ENCODE measurements at places on chromosomes 11 and 22.

DNA sequence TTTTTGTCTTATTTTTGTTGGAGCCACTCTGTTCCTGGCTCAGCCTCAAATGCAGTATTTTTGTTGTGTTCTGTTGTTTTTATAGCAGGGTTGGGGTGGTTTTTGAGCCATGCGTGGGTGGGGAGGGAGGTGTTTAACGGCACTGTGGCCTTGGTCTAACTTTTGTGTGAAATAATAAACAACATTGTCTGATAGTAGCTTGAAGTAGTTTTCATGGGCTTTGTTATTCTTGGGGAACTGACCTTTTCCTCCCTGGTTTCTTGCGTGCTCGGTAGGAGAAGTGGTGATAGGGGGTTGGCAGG, 6.0 kb upstream of the MCM5 start:
- DNase-seq: no peak

- no peak for DNase-seq
These were observed 54.2 kb upstream of the CSNK2A3 start for GRCh38 chr11:11407065-11407762.

DNA sequence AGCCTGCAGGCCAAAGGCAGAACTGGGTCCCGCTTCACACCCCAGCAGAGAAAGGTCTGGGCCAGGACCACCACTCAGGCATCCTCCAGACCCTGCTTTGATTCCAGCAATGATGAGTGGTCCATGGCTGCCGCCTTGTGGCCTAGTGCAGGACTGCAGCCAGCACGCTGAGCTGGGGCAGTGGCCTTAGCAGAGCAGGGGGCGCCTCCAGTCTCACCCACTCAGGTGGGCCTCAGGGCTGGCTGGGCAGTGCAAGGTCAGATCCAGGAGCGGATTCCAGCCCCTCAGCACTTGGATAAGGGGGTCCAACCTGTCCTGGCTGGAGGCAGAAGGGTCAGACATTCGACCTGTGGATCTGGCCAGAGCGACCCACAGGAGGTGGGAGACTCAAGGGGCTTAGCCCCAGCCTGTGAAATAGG, 9.6 kb upstream of the PDE2A start:
- DNase-seq: peak; percentile 80

- DNase-seq: no peak
These were observed 31.2 kb upstream of the SLC5A4 start for GRCh38 chr22:32286290-32286840.

DNA sequence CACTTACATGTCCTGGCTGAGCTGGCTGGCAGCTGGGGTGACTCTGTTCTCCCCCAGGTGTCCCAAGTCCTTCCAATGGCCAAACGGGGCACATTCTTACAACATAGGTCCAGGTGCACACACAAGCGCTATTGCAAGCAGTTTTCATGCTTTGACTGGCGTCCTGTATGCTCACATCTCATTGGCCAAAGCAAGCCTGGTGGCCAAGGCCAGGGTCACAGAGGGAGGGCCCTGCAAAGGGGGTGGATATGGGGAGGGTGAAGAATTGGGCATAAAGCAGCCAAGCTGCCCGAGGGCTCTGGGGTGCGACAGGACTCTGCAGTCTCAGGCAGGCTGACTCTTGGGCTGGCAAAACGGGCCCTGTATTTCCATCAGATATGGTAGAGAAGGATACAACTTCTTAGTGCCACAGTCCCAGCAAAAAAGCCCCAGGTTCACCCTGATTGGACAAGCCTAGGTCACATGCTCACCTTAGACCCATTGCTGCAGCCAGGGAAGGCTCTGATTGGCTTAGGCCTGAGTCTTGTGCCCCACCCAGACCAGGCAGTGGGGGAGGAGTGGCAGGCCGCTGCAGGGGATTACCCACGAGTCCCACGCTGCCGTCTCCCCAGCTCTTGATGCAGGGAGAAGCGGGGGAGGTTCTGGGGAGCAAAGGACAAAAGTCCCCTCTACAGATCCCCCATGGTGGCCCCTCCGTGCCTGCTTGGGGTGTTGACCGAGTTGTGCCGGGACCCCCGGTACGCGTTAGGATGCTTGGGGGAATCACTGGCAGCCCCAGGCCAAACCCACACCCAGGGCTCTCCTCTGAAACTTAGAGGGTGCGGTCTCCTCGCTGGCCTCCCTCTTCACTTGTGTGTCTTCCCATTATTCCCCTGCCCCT, 110.8 kb downstream of the ARHGAP8 start:
- DNase-seq: no peak

GRCh38 chr11:19436932-19437331, 196.2 kb upstream of the E2F8 start:
- DNase-seq: no peak

DNA sequence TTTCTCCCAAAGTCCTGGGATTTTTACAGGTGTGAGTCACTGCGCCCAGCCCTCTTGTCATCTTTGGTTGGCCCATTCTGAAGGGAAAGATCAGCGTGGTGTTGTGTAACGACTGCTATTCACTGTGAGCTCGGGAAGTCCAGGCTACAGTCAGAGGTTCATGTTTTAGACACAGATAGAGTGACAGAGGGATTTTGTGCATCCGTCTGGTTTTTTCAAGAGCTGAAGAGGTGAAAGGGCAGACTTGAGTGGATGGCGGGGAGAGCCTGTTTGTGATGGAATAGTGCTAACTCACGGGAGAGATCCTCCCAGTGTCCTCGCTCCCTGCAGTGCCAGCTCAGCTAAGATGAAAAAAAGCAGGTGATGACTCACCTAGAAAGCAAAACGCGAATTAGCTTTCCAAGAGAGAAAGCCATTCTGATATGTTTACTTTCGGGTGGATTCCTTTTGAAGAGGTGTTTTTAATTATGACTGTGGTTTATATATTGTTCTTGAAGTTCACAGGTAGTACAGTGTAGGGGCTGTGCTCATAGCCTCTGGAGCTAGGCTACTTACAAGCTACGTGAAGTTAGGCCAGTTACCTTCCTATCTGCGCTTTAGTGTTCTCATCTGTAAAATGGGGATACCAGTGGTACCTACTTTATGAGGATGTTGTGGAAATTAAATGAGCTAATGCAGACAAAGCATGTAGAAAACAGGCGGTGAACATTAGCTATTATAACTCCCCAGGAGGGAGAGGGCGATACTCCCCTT, 67.2 kb downstream of the C11orf91 start:
- DNase-seq: no peak

DNA sequence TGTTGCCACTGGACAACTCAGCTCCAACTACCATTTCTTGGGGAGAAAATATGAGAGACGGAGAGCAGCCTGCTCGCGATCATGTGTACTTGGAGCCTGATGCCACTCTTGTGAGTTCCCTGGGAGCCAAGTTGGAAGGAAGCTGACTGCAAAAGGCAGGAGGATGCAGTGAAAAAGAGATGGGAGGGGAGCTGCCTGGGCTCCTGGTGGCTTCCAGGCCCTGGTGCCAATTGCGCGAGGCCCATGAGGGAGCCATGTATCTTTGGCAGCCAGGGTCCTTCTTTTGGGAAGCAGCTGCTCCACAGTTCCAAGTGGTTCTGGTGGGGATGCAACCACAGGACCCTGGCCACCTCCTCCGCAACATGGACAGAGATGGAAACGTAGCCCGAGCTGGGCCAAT, 11.1 kb downstream of the C11orf91 start:
- DNase-seq: no peak

DNA sequence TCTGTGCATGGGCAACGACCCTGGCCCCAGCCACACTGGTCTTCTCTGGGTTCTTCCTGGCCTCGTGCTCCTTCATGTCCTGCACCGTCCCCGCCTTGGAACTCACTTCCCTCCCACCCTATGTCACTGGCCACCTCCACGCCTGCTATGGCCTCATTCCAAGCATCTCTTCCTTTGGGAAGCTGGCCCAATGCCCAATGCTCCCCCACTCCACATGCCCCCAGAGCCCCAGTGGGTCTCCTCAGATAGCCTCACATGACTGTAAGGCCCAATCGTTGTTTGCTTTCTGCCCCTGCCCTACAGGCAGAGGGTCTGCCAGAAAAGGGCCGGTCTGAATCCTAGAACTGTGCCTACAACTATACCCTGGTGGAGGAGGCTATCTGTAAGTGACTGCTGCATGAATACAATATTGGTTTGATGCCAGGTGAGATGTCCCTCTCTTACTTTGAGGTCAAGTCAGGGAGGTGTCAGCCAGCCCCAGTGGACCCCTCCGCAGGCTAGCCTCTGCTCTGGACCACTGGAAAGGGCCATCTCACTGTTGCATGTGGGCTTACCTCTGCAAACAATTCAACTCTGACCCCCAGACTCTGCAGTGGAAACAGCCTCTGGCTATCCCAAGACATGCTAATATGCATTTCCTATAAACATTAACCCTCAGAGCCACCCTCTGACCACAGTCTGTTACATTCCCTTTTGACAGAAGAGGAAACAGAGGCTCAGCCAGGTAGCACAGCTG, 2.1 kb upstream of the GNAZ start:
- peak; percentile 44 for DNase-seq

- no peak for DNase-seq
These were observed 123.5 kb upstream of the APOA1 start for GRCh38 chr11:116960930-116961329.

DNA sequence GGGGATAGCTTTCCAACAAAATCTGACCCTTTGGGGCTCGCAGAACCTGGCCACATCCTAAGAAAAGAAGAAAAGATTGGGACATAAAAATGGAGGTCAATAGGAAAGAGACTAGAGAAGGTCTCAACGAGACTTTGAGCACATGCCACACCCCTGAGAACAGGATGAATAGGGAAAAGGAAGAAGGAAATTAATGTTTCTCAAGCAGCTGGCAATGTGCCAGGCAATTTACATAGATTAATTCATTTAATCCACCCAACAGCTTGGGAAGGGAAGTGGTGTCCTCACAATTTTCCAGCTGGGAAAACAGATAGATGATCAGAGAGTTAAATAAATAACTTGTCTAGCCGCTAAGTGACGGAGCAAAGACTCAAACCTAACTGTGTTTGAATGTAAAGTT, 50.7 kb downstream of the PAMR1 start:
- no peak for DNase-seq

- no peak for DNase-seq
These were observed 10.7 kb upstream of the SESN3 start for GRCh38 chr11:95241681-95242081.

DNA sequence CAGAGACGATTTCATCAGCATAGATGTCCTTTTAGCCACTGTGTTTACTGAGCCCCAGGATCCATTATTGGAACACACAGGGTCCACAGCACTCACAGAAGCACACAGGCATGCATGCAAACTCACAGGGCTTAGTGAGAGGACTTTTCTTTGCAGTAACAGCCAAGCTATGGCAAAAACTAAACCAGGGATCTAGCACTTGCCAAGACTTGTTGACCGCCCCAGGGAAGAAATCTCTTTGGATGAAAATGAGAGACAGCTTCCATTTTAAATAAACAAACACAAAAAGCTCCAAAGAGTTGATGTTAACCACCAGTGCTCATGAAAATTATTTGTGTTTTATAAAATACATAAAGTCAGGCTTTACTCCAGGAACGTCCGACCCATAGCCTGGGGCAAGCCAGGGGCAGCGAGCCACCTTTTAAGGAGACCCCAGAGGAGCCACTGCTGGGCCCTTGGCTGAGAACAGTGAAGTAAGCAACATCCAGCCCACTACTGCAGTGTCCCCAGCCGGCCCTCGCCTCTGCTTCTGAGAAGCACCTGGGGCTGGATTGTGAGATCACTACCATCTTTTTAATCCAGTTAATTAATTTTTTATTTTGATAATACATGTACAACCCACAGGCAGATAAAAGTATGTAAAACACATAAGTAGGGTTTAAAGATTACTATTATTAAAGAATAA, 22.0 kb upstream of the TFIP11 start:
- DNase-seq: no peak

DNA sequence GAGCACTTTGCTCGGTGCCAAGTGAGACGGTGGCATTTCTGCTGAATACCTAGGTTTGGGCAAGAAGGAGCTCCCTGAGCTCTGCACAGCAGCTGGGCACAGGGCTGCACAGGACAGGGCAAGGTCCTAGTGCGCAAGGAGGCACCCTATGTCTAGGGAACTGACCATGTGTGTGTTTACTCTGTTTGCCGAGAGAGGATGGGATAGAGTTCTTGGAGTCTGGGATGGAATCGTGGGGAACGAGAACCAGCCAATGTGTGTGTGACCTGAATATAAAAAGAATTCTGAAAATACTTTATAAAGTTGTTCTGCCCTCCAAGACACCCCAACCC, 179.5 kb upstream of the NECTIN1 start:
- DNase-seq: no peak
